ENCODE measurements at places on chromosomes 3 and 15. TPM values are rescaled to one million over a fixed set of nuclear protein-coding genes. Genes with fewer than 3 reads are reported as not detected.

- DNase-seq, result no peak
These were observed 49.7 kb downstream of the MRPS25 start for GRCh38 chr3:15015456-15015855.

- no peak for DNase-seq
These were observed 739 bp downstream of the SYN2 start for GRCh38 chr3:12004741-12005513.

GRCh38 chr3:123353227-123353849 lies 95.6 kb downstream of the ADCY5 start:
- DNase-seq, result no peak

DNA sequence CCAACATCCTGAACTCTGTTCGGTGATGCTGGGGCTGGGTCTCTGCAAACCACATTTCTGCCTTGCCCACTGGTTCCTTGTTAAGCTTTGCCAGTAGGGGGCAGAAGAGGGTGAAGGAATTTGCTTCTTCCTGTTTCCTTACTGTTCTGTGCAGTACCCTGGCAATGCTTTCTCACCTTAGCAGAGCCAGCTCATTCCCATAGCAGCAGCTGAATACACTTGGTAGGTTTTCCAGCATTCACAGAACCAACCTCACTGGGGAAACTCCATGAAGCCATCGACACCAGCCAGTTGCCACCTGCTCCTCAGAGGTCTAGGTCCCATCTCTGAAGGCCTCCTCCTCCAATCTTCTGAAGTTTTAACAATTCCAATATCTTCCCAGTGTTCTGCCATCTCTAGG lies 308.4 kb downstream of the PDCD6IP start:
- DNase-seq, result no peak

GRCh38 chr15:98902931-98903330 lies 104.7 kb downstream of the PGPEP1L start:
- DNase-seq, result no peak

DNA sequence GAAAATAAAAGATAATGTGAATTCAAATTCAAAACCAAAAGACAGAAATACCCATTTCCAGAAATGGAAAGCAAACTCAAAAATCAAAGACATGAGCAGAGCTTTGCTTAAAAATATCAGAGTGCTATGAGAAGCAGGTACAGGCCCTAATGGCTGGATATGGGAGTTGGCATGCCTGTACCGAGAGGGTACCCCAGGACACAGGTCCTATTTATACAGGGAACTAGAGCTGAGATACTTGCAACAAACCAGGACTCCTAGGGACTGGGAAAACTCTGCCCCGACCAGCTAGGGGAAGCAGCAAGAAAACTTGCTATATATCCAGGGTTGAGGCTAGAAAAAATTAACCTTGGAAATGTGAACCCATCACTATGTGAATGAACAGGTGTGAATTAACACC lies 36.0 kb upstream of the SYNPR start:
- no peak for DNase-seq

GRCh38 chr15:73582851-73583379 lies 50.3 kb downstream of the NPTN start:
- no peak for DNase-seq

- no peak for DNase-seq
These were observed 48.2 kb downstream of the ITGB5 start for GRCh38 chr3:124838963-124839362.

GRCh38 chr3:120765830-120766493 lies 23.4 kb downstream of the GTF2E1 start:
- DNase-seq, result no peak

DNA sequence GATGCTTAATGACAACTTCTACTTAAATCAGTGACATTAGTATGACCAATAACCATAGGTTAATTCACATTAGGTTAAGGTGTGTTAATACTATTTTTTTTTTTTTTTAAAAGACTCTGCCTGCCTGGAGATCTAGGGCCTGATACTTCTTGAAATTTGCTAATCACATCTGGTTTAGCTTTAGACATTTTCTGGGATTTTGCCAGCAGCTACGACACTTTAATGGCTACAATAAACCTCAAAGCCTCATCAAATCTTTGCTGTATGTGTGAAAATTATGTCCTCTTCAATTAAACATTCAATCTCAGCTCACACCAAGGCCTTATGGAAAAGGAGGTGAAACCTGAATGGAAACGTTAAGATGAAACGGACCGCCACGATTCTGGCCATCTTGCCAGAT lies 167.9 kb downstream of the GREM1 start:
- no peak for DNase-seq

GRCh38 chr3:5791558-5791957 lies 604.1 kb downstream of the EDEM1 start:
- no peak for DNase-seq

GRCh38 chr15:86759800-86760523 lies 680.3 kb downstream of the AGBL1 start:
- DNase-seq, result no peak

GRCh38 chr3:126152458-126152857 lies 27.9 kb downstream of the ALDH1L1 start:
- no peak for DNase-seq

GRCh38 chr15:74032046-74032445 lies 37.5 kb downstream of the PML start:
- no peak for DNase-seq

MKRN2OS gene
- polyA plus RNA-seq, result 0.70 TPM

SPPL2A gene
- 45.0 TPM for polyA plus RNA-seq

SERPINI1 gene
- polyA plus RNA-seq, result 7.6 TPM

C3orf18 gene
- polyA plus RNA-seq, result 23.5 TPM

BCL2A1 gene
- 0.34 TPM for polyA plus RNA-seq

GOLGA6B gene
- not detected for polyA plus RNA-seq

B3GALNT1 gene
- polyA plus RNA-seq, result 18.2 TPM
